ENCODE measurements at places on chromosomes 1 and 21.

DNA sequence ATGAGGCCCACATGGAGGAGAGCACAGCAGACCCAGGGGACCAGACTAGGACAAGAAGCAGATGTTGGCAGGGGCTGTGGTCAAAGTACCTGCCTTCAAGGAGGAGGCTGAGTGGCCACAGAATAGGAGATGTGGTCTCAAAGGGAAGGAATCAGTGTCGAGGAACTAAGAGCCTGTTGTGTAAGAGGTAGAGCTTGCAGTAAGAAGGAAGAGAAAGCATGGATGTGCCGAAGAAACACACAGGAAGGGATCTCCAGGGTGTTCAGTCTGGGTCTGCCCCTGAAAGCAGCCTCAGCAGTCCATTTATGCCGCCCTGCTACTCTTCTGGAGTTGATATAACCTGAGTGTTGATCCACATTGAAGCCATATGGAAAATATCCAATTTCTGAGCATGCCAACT lies 83.9 kb downstream of the NID1 start:
- no peak for DNase-seq

GRCh38 chr1:14413819-14414490 lies 184.5 kb upstream of the KAZN start:
- DNase-seq, result no peak

GRCh38 chr1:117594261-117594990 lies 11.4 kb upstream of the TENT5C start:
- no peak for DNase-seq

- DNase-seq, result no peak
Measured at GRCh38 chr1:20227704-20228103, 41.4 kb upstream of the PLA2G2C start.

DNA sequence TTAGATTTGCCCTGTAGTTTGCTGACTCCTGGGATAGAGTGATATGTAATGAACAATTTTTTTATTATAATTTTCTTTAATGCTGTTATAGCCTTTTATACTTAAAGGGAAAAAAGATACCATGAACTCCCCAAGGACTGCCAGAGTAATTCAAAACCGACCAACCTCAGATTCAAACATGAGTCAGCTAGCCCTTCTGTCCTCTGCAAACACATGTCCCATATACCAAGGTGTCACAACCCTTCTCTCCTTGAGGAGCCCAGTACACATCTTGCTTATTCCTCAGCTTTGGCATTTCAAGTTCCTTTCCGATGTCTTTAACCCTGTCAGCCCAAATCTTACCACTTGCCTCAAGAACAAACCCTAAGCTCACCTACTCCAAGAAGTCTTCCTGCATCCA lies 184.9 kb downstream of the KCNH1 start:
- no peak for DNase-seq

DNA sequence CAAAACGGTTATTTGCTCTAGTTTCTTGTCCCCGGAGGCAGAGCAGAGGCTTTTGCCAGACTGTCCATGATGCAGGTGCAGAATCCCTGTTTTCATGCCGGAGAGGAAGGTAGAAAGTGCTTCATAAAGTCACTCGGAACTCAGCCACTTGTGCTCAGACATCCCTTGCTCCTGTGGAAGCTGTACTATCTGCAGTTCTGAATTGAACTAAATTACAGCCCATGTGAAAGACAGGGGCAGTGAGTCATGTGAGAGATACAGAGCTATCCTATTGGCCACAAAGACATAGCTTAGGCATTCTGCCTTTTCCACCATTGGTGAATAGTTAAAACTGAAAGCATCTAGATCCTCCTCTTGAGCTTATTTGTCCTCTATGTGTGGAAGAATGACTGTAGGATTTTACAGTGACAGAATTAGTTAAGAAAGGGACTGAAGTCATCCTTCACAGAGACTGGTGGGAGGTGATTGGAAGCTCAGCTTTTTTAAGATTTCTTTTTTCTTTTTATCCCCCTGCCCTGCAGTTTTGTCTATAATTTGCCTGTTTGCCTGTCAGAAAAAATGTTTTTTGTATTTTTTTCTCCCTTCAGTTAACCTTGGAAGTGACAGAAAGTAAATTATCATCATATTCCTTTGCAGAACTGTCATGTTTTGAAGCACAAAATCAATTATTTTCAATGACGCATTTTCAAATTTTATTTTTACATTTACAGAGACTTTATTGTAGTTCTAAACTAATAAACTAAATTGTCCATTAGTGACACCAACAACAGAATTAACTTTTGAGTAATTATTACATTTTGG lies 298.6 kb downstream of the PTPRC start:
- peak; percentile 40 for DNase-seq

- DNase-seq, result no peak
Measured at GRCh38 chr1:191022856-191023255, 545.2 kb upstream of the BRINP3 start.

DNA sequence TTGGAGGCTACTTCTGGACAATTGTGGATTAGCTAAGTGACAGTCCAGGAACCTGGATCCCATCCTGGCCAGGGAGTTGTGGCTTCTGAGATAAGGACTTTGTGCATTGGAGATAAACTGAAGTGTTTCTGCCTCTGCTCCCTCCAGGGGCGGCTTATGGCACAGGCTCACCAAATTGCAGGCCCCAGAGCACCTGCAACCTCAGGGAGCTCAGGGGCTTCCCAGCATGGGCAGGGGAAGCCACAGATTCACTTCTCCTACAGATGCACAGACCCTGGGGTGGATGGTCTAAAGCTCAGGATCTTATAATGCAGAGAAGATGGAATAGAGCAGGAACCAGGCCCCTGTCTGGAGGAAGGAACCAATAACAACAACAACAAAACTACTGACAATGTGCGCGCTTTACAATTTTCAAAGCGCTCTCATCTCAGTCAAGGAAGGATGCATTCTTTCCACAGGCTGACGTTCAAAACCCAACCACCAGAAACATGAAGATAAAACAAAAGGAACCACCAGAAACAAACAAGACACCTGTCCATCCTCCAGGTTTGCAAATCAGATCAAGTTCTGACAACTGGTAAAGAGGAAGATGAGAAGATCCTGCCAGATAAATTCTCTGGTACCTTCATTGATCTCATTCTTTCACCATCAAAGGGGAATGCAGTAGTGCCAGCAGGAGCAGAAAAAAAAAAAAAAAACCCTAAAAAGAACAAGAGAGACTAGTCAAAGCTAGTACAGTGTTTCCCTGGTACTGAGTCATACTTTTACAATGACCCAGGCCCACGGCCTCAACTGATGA lies 121.0 kb upstream of the IRF2BP2 start:
- DNase-seq, result peak; percentile 17

Data from activated gamma-delta T cell treated with Interleukin-2 at 50 U/mL for 16 hours (primary cell).